Left lung (tissue), 14 donors: ENCODE measurements at places on chromosomes 13 and 19. TPM values are rescaled to one million over a fixed set of nuclear protein-coding genes. Genes with fewer than 3 reads are reported as not detected.

The FGF22 gene
- 0.21 TPM for total RNA-seq

The ZNF177 gene
- total RNA-seq: 1.6 TPM

The ZNF222 gene
- total RNA-seq: 3.4 TPM

The EPSTI1 gene
- 21.1 TPM for total RNA-seq

The KIR3DL1 gene
- 0.15 TPM for total RNA-seq

The ZNF320 gene
- total RNA-seq: 7.6 TPM

The ATP4B gene
- not detected for total RNA-seq

The SYNE4 gene
- total RNA-seq: 11.2 TPM

The CCDC97 gene
- total RNA-seq: 30.2 TPM

The FCAR gene
- 19.5 TPM for total RNA-seq

The SCGB2B2 gene
- 1.7 TPM for total RNA-seq

The WDR88 gene
- total RNA-seq: not detected
